NCI-H446 (cell line): ENCODE measurements at places on chromosomes 11 and 22.

GRCh38 chr22:30212363-30212995, 34.1 kb downstream of the LIF start:
- no peak for DNase-seq

GRCh38 chr11:134624166-134624920, 212.3 kb upstream of the B3GAT1 start:
- no peak for DNase-seq

DNA sequence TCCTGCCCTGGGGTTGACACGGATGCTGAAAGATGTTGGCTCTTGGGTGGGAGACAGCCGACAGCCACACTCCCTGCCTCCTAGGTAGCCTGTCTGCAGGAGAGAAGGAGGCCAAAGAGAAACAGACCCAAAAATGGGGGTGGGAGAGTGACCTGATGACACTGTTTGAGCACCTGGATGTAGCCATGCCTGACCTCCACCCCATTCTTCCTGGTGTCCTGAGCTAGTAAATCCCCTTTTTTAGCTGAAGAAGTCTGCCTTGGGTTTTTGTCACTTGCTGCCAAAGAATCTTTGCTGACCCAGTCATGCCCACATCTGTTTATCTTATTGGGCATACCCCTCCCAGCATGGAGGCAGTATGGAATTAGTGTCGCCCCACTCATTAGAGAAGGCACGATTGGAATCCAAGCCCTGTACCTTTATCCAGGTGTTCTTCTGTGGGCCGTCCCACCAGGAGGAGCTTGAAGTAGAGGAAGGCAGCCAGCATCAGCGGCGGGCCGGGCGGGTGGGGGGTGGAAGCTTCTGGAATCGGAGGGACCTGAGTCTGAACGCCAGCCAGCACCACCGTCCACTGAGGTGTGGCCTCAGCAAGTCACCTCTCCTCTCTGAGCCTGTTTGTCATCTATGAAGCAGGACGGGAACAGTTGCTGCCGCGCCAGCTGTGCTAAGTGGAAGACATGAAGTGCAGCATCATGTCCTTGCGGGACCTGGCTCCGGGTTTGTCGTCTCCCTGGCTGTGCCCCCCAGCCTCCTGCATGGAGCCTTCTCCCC, 37.8 kb downstream of the IGHMBP2 start:
- DNase-seq = no peak

DNA sequence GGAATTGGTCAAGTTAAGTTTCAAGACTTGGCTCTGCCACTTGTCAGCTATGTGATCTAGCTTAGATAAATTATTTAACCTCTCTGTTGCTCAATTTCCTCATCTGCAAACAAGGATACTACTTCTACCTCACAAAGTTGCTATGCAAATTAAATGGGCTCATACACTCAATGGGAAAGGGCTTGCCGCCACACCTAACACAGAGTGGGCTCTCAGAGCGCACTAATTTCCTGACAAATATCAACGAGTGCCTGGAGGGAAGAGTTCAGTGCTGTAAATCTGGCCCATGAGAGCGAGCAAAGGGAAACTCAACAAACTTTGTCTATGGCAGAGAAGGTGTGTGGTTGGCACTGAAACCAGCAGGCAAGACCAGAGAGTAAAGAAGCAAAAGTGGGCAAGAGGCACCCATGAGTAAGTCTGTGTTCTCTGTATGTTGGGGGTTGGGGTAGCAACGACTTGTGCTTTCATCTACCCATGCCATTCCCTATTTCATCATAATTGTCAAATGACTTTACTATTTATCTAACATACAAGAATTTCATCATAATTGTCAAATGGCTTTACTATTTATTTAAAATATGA, 60.7 kb upstream of the PHF21A start:
- no peak for DNase-seq
